Chondrocyte (in vitro differentiated cells): ENCODE measurements at places on chromosomes 1 and 21.

DNA sequence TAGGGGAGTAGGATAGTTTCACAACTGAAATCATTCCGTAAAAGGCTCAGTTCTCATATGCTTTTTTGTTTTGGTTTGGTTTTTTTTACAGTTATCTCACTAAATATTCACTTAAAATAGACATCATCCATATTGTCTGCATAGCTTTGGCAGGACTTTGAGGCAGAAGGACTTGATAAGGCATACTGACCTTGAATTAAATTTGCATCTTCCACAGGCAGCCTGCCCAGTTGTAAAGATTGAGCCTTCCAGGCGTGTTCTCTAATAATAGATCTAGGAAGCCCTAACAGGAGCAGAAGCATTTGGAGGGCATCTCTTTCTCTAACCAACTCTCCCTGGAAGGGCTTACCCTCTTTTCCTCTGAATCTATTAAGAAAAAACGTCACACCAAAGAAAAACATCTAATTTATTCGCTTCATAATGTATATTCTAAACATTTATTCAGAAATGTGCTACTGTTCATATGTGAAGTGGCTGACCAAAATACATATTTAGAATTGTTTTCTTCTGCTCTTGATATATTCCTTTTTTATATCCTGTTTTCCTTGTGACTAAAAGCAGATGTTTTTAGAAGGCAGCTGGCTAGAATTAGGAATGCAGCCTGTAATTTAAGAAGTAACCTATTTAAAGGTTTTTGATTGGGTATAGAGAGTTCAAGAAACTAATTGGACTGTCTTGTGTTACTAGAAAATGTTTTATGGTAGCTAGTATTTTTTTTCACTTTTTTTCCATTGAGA lies 20.2 kb downstream of the DESI2 start:
- H3K27me3 ChIP-seq, result no peaks in the 10 kb centered on the region
- H3K4me3 ChIP-seq, result no peak overlapping the region
- H3K4me1 ChIP-seq, result peaks cover 61% of the 10 kb centered on the region

- no peaks in the 10 kb centered on the region for H3K36me3 ChIP-seq
- H3K27me3 ChIP-seq, result no peaks in the 10 kb centered on the region
- H3K4me3 ChIP-seq, result no peak overlapping the region
- H3K4me1 ChIP-seq, result no peaks in the 10 kb centered on the region
Measured at GRCh38 chr1:159879136-159879535, 16.7 kb upstream of the VSIG8 start.

GRCh38 chr1:47898133-47898845 lies 98.9 kb downstream of the TRABD2B start:
- H3K4me3 ChIP-seq, result no peak overlapping the region
- H3K27me3 ChIP-seq, result peaks cover 7% of the 10 kb centered on the region
- no peak for DNase-seq
- no peaks in the 10 kb centered on the region for H3K36me3 ChIP-seq
- no peak overlapping the region for H3K27ac ChIP-seq

DNA sequence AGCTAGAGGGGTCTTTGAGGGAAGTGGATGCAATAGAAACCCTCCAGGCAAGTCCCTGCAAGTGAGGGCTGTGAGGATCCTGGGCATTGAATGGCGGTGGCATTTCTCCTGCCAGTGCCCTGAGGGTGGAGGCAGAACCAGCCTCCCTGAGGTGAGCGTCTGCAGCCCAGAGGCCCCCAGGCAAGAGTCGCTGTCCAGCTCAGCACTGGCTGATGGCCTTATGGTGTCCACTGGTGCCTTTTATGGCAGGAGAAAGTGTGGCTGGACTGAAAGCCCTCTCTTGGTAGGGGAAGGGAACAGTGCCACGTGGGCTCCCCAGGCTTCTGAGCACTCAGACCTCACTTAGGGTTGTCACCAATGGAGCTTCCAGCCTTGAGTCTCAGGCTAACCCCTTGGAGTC lies 77.3 kb downstream of the SH3BGR start:
- H3K27me3 ChIP-seq, result peaks cover 17% of the 10 kb centered on the region
- H3K27ac ChIP-seq, result no peak overlapping the region
- DNase-seq, result no peak

GRCh38 chr1:97942161-97943123 lies 21.6 kb upstream of the DPYD start:
- no peak overlapping the region for H3K4me3 ChIP-seq
- no peaks in the 10 kb centered on the region for H3K36me3 ChIP-seq
- no peaks in the 10 kb centered on the region for H3K27me3 ChIP-seq
- peaks cover 22% of the 10 kb centered on the region for H3K4me1 ChIP-seq
- no peak overlapping the region for H3K27ac ChIP-seq

GRCh38 chr1:14786681-14787080 lies 188.2 kb downstream of the KAZN start:
- peaks cover 21% of the 10 kb centered on the region for H3K27me3 ChIP-seq
- H3K4me3 ChIP-seq, result no peak overlapping the region
- no peak for DNase-seq
- no peaks in the 10 kb centered on the region for H3K4me1 ChIP-seq

- H3K36me3 ChIP-seq, result peaks cover 22% of the 10 kb centered on the region
- H3K27ac ChIP-seq, result no peak overlapping the region
- H3K27me3 ChIP-seq, result no peaks in the 10 kb centered on the region
- no peak for DNase-seq
Measured at GRCh38 chr1:21736876-21737275, 46.1 kb downstream of the USP48 start.

DNA sequence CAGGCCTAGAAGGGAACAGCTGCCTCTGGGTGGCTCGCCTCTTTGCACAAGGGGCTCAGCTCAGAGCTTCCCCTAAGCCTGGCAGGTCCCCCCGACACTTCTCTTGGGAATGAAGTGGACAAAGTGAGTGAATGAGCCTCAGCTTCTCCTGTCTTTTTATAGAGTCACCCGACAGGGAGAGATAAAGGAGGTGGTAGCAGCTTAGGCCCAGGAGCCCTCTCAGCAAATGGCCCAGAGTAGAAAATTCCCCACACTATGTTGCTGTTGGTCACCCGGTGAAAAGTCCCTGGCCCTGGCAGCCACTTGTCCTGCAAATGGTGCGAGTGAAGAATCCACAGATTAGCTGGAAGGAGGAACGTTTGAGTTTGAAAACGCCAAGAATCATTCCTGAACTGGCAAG lies 2.4 kb downstream of the CLDN14 start:
- peaks cover 37% of the 10 kb centered on the region for H3K4me1 ChIP-seq
- no peak for DNase-seq
- no peaks in the 10 kb centered on the region for H3K27me3 ChIP-seq
